NCI-H748 treated with DMSO at 0.1 percent for 48 hours (cell line): ENCODE measurements at places on chromosomes 11 and 22.

DNA sequence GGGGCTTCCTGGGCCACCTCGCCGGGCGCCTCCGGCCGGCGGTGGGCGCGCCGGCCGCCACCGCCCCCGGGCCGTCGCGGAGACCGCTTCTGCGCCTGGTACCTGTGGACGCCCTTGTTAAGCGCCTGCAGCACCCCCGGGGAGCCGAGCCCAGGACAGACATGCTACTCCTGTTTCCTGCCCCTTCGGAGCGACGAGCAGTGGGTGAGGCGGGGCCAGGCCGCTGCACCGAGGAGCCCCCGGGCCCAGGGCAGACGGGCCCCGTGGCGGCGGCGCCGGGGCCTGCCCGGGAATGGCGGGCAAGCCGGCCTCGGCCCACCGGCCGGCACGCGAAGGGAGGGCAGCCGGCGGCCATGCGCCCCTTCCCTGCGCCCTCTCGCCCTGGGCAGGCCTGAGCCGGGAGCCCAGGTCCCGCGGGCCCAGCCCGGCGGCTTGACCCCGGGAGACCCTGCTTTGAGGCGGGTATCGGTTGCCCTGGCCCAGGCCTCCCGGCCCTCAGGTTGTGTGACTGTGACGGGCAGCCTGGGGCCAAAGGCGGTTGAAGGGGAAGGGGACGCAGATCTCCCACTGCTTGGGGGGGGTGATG lies 789 bp upstream of the KDM2A start:
- peak; percentile 6 for DNase-seq

DNA sequence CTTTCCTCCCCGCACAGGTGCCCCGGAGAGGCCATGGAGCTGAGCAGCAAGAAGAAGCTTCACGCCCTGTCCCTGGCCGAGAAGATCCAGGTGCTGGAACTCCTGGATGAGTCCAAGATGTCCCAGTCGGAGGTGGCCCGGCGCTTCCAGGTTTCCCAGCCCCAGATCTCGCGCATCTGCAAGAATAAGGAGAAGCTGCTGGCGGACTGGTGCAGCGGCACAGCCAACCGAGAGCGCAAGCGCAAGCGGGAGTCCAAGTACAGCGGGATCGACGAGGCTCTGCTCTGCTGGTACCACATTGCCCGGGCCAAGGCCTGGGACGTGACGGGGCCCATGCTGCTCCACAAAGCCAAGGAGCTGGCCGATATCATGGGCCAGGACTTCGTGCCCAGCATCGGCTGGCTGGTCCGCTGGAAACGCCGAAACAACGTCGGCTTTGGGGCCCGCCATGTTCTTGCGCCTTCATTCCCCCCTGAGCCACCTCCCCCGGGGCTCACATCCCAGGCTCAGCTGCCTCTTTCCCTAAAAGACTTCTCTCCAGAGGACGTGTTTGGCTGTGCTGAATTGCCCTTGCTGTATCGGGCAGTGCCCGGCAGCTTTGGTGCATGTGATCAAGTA lies 1.3 kb downstream of the TIGD3 start:
- peak; percentile 40 for DNase-seq

GRCh38 chr22:38141217-38141973 lies 30.9 kb upstream of the BAIAP2L2 start:
- DNase-seq: no peak

GRCh38 chr11:57158180-57158579 lies 23.6 kb upstream of the LRRC55 start:
- no peak for DNase-seq

GRCh38 chr11:97938789-97939188 lies 1082.0 kb upstream of the CNTN5 start:
- no peak for DNase-seq

DNA sequence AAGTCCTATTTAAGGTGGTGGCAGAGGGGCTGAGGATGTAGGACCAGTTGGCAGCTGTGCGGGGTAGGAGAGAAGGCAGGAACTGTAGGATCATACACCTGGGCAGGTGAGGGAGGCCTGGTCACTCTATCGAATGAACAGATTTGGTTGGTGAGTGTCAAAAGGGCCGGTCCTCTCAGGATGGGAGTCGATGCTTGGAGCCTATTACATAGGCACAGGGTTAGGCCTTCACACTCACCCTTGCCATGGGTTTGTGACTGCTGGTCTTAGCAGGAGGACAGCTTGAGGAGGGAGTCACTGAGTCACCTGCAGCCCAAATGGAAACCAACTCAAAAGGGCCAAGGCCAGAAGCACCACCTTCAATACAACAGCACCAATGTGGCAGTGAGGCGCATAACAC lies 80.2 kb upstream of the NARS2 start:
- DNase-seq: no peak

GRCh38 chr11:57320719-57321387 lies 3.9 kb downstream of the TNKS1BP1 start:
- no peak for DNase-seq

DNA sequence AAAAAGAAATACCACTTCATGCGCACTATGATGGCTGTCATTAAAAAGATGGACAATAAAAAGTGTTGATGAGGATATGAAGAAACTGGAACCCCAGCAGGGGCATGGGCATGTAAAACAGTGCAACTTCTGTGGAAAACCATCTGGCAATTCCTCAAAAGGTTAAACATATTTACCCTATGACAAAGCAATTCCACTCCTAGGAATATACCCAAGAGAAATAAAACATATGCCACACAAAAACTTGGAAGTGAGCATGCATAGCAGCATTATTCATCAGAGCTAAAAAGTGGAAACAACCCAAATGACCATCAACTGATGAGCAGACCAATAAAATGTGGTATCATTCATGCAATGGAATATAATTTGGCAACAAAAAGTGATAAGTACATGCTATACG lies 50.1 kb downstream of the LRRC32 start:
- no peak for DNase-seq

- DNase-seq: no peak
Measured at GRCh38 chr11:4695442-4695841, 2.2 kb downstream of the OR51E2 start.

DNA sequence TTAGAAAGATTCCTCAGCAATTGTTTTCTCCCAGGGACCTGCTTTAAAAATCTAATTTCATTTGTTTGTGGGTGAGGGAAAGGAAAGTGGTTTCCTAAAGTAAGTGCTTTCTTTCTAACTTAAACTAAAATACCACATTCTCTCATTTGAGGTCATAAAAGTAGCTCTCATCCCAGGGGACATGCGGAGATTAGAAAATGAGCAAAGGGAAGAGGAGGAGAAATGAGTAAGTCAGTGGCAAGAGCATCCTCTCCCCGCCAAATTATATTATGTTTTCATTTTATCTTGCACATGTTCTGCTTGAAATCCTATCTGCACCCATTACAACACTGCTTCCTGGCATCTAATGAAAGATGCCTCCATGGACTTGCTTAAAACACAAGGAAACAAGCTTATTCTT lies 191.4 kb downstream of the ARHGAP42 start:
- DNase-seq: no peak

DNA sequence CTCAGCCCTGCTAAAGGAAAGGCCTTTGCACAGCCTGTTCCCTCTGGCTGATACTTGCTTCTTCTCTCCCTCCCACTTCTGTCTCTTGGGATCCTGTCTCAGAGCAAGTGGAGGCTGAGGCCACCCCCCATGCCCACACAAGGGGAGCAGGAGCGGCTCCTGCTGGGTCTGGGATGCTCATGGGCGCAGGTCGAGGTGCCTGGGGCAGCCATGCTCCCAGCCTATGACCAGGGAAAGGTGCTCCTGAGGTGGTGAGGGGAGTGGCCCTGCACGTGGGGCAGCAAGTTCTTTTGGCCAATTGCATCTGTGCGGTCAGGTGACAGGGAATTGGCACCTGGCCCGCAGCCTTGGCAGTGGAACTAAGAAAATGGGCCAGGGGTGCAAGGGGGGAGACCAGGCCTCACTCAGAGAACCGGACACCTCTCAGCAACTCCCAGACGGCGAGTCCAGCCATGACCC lies 1.5 kb downstream of the MAPK11 start:
- no peak for DNase-seq

DNA sequence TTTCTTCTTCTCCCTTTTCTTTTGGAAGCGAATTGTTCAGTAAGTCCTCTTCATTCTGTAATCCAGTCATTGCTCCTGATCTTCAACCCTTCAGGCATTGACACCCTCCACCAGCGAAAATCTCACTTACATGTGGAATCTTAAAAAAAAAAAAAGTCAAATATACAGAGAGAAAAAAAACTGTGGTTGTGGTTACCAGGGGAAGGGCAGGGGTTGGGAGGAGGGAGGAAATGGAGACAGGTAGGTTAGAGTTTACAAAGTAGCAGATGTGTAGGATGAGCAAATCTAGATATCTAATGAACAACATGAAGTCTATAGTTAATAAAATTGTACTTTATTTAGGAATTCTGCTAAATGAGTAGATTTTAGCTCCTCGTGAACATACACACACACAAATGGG lies 17.7 kb upstream of the TMEM123 start:
- no peak for DNase-seq

GRCh38 chr11:73478737-73479347 lies 102.6 kb downstream of the RELT start:
- DNase-seq: peak; percentile 16

DNA sequence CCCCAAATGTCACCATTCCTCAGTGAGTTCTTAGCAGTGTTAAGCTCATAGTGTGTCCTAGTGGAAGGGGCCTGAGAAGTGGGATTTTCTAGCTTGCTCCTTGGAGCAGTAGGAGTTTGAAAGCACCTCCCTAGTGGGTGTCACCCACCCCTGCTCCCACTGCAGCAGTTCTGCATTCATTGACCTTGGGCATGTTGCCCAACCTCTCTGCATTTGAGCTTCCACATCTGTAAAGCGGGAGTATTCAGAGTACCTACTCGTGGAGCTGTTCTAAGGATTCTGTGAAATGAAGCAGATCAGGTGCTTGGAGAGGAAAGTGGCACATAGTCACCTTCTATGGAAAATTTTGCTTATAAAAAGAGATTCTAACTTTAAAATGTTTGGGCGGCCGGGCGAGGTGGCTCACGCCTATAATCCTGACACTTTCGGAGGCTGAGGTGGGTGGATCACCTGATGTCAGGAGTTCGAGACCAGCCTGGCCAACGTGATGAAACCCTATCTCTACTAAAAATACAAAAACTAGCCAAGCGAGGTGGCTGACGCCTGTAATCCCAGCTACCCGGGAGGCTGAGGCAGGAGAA lies 16.9 kb downstream of the LMO2 start:
- no peak for DNase-seq

DNA sequence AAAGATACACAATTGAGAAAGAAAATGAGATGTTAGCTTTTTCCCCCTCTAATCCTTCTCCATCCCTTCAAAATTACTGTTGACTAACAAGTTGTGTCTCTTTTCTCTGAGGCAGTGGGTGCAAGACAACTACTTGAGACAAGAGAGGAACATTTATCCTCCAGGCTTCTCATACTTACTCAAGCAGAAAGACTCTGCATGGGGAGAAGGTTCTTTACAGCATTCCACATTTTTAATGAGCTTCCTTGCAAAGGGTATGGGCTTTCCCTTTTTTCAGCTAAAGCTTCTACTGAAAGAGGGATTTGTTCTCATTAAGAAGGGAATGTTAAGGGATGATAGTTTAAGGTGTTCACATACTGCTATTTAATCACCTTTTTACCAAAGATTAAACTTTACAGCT lies 47.8 kb downstream of the PAX6 start:
- no peak for DNase-seq

GRCh38 chr22:29716814-29717545 lies 2.8 kb upstream of the CABP7 start:
- DNase-seq: no peak

DNA sequence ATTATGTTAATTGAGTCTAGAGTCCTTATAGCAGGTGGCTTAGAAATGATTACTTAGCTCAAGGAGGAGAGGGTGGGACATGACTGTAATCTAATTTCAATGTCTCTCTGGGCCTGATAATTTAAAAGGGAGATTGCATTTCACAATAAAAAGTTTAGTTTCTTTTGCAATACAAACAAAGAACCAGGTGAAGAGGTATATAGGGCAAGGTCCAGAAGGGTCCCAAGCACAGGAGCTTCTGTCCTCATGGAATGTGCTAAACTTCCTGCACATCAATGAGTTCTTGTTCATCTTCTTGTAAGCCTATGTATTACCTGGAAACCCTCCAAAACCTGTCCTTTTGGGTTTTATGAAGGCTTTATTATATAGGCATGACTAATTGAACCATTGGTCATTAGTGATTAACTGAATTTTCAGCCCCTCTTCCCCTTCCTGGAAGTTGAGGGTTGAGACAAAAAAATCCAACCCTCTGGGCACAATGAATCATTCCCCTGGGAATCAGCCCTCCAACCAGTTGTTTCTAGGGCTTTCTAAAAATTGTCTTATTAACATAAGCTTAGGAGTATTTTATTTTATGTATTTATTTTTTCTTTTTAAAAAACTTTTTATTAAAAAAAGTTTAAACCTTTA lies 37.6 kb downstream of the MS4A2 start:
- DNase-seq: no peak

DNA sequence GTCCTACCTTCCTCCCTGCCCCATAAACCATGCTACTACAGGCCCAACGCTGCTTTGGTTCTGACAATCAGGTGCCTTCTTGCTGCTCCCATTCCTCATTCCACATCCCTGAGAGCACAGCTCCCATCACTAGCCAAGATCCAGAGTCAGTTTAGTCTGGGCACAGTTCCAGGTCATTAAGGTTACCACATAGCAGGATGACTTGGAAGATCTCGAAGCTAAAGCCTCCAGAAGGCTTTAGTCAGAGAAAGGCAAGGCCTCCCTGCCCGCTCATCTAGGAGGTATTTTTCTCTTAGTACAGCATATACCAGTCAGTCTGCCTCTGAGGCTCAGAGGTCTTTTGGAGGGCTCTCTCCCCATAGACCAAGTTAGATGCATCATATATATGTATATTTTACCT lies 30.3 kb downstream of the TRIM66 start:
- DNase-seq: no peak

DNA sequence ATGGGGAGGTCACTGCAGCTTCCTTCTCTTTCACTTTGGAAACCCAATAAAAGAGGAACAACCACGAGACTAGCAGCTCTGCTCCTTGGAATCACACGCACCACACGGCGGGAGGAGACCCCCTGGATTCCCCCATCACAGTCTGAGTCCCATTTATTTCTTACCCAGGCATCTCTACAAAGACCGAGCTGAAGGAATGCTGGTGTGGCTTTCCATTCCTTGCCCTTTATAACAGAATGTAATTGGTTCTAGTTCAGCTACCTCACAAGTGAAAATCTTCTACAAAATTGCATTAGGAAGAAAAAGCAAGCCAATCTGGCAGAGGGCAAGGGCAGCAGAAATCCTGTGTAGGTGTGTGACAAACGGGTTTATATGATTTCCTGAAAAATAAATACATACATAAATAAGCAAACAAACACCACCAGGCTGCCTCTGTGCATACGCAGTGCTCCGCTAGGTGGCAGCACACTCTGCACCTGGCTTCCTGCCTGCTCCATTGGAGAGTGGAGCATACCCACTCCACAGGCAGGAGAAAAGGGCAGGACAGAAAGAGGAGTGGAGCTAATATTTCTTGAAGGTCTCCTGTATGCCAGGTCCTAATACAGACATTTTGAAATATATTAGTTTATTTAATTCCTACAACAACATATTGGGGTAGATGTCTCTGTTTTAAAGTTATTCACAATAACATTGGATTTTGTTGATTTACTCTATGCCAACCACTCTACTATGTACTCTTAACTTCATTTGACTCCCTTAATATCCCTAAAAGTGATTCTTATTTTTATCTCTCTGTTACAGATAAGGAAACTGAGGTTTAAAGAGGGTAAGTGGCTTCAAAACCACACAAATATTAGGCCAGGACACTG lies 673.1 kb downstream of the KCNA4 start:
- peak; percentile 21 for DNase-seq
